ENCODE measurements at places on chromosomes 2 and 18.

DNA sequence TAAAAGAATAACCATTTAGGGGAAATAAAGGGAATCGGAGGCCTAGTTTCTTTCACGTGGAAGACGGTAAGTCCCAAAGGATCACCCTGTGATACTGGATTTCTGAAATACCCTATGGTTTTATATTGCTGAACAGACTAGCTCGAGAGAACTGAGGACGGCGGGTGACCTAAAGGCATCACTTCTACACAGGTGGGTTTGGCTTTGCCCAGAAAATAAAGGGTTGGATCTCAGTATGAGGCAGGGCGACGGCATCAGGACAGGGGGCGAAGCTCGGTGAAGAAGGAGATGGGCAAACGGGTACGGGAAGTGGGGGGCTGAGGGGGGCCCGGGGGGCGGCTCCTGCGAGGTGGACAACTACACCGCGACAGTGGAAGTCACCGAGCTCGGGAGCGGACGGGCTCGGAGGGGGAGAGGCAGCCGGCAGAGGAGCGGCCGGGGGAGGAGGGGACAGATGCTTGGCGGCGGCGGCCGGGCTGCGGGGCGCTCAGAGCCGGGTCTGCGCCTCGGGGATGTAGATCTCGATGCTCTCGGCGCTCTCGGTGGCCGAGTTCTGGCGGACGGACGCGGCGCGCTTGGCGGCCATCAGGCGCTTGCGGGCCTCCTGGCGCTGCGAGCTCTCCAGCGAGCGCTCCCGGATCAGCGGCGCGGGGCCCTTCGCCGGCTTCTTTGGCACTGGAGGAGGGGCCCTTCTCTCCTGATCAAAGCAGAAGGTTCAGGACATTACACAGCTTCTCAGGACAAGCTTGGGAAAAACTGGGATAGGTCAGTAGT, 48.9 kb downstream of the TGIF1 start:
- DNase-seq, result no peak

- no peak for DNase-seq
Measured at GRCh38 chr2:148300544-148300943, 279.7 kb downstream of the MBD5 start.

- DNase-seq, result no peak
Measured at GRCh38 chr18:74228312-74228711, 63.5 kb downstream of the CYB5A start.

DNA sequence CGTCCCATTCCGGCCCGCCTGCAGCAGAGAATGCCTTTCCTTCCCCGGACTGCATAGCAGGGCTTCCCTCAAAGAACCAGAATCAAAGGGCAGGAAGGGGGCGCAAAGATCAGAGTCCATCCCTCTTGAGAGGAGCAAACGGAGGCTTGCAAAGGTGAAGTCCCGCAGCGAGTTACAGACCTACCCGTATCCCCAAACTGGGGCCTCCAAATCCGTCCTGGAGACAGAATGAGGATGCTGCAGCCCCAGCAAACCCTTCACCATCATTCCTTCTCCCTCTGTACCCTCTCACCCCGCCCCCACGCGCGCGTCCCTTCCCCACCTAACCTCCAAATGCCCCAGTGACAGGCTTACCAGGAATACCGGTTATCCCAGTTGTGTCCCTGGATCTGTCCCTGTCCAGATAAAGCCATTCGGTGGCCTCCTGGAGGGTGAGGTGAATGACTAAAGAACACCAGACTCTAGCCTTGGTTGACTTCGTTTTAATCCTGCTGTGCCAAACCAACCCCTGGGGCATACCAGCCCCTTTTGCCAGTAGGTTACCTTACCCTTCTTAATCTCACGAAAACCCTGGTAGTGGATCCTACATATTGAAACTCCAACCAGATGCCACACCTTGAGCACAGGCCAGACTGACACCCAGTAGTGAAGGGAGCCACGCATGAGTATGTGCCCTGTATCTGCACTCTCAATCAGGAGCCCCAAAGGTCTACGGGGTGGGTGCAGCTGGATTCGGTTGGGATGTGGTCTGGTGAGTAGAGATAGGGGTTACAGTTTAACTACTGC, 961 bp upstream of the SLC40A1 start:
- no peak for DNase-seq

GRCh38 chr2:240589850-240590525, 3.5 kb downstream of the CAPN10 start:
- no peak for DNase-seq

GRCh38 chr2:45888641-45889040, 237.2 kb downstream of the PRKCE start:
- DNase-seq, result no peak

Data from CD8-positive, alpha-beta T cell (primary cell).